ENCODE measurements at places on chromosomes 7 and 10. TPM values are rescaled to one million over a fixed set of nuclear protein-coding genes. Genes with fewer than 3 reads are reported as not detected.

IFIT1 gene
- 10.0 TPM for total RNA-seq

GIMAP5 gene
- total RNA-seq = 3.7 TPM

ZRANB1 gene
- 78.6 TPM for total RNA-seq

LAMB1 gene
- 31.4 TPM for total RNA-seq

AKR1C8 gene
- total RNA-seq = 0.78 TPM
